Glutamatergic neuron (in vitro differentiated cells): ENCODE measurements at places on chromosomes 4 and X. TPM values are rescaled to one million over a fixed set of nuclear protein-coding genes. Genes with fewer than 3 reads are reported as not detected.

GRCh38 chrX:130212371-130212770, 40.6 kb downstream of the RAB33A start:
- no peaks in the 10 kb centered on the region for H3K36me3 ChIP-seq
- DNase-seq: no peak
- H3K4me1 ChIP-seq: no peaks in the 10 kb centered on the region
- no peak overlapping the region for H3K4me3 ChIP-seq
- no peaks in the 10 kb centered on the region for H3K27me3 ChIP-seq

- H3K4me1 ChIP-seq: no peaks in the 10 kb centered on the region
- H3K36me3 ChIP-seq: no peaks in the 10 kb centered on the region
- DNase-seq: no peak
- H3K27ac ChIP-seq: no peak overlapping the region
Observed at GRCh38 chrX:109974906-109975655, 27.8 kb upstream of the TMEM164 start.

- peak overlapping the region; percentile 95 for H3K27ac ChIP-seq
- H3K4me3 ChIP-seq: peak overlapping the region; percentile 63
- no peaks in the 10 kb centered on the region for H3K36me3 ChIP-seq
- no peak for DNase-seq
- H3K4me1 ChIP-seq: peaks cover 23% of the 10 kb centered on the region
Observed at GRCh38 chrX:136064661-136065043, 79.4 kb downstream of the SLC9A6 start.

- H3K36me3 ChIP-seq: no peaks in the 10 kb centered on the region
- no peak overlapping the region for H3K4me3 ChIP-seq
- H3K4me1 ChIP-seq: peaks cover 1% of the 10 kb centered on the region
Observed at GRCh38 chr4:133440404-133440803, 291.3 kb downstream of the PCDH10 start.

GRCh38 chr4:6771229-6771671, 11.3 kb upstream of the KIAA0232 start:
- H3K4me1 ChIP-seq: peaks cover 34% of the 10 kb centered on the region
- H3K4me3 ChIP-seq: peak overlapping the region; percentile 20
- H3K36me3 ChIP-seq: no peaks in the 10 kb centered on the region
- H3K27ac ChIP-seq: peak overlapping the region; percentile 82
- H3K27me3 ChIP-seq: peaks cover 3% of the 10 kb centered on the region

- H3K4me3 ChIP-seq: no peak overlapping the region
- no peaks in the 10 kb centered on the region for H3K36me3 ChIP-seq
- DNase-seq: no peak
Observed at GRCh38 chr4:16869594-16870245, 28.7 kb downstream of the LDB2 start.

- H3K27me3 ChIP-seq: no peaks in the 10 kb centered on the region
- no peak for DNase-seq
- no peak overlapping the region for H3K4me3 ChIP-seq
Observed at GRCh38 chr4:167119392-167119791, 114.9 kb downstream of the SPOCK3 start.

- H3K36me3 ChIP-seq: no peaks in the 10 kb centered on the region
- no peak for DNase-seq
- H3K27ac ChIP-seq: no peak overlapping the region
- peaks cover 1% of the 10 kb centered on the region for H3K27me3 ChIP-seq
- H3K4me1 ChIP-seq: no peaks in the 10 kb centered on the region
Observed at GRCh38 chrX:45714866-45715265, 514.2 kb upstream of the DIPK2B start.

GRCh38 chrX:55488593-55489313, 895 bp downstream of the USP51 start:
- peak overlapping the region; percentile 93 for H3K27ac ChIP-seq
- DNase-seq: peak; percentile 67
- peak overlapping the region; percentile 93 for H3K4me3 ChIP-seq
- no peaks in the 10 kb centered on the region for H3K36me3 ChIP-seq
- H3K27me3 ChIP-seq: peaks cover 5% of the 10 kb centered on the region
- peaks cover 3% of the 10 kb centered on the region for H3K4me1 ChIP-seq

- H3K27ac ChIP-seq: peak overlapping the region; percentile 98
- H3K36me3 ChIP-seq: no peaks in the 10 kb centered on the region
- peaks cover 3% of the 10 kb centered on the region for H3K4me1 ChIP-seq
- H3K27me3 ChIP-seq: peaks cover 2% of the 10 kb centered on the region
- peak; percentile 79 for DNase-seq
Observed at GRCh38 chrX:54358424-54359211, 772 bp upstream of the WNK3 start.

DNA sequence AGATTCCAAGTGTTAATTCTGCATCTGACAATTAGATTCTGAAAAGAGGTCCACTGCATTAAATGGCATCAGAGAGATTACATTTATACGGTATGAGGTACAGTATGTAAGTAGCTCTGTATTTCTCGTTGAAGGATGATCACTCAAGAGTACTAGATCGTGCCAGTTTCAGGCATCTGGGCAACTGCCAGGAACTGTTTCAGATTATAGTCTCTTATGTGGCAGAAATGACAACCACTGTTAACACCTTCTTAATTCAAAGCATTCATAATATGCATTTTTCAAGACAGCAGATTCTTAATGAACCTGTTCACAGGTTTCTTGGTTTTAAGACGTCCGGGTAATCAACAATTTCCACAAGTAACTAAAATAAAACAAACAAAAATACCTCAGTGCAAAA, 1.6 kb downstream of the ANKRD50 start:
- H3K27me3 ChIP-seq: peaks cover 4% of the 10 kb centered on the region
- no peak overlapping the region for H3K4me3 ChIP-seq
- DNase-seq: no peak

GRCh38 chr4:177862541-177863176, 420.4 kb upstream of the AGA start:
- H3K27ac ChIP-seq: no peak overlapping the region
- no peaks in the 10 kb centered on the region for H3K36me3 ChIP-seq
- DNase-seq: no peak
- no peak overlapping the region for H3K4me3 ChIP-seq
- no peaks in the 10 kb centered on the region for H3K27me3 ChIP-seq

- H3K36me3 ChIP-seq: no peaks in the 10 kb centered on the region
- no peaks in the 10 kb centered on the region for H3K27me3 ChIP-seq
- H3K27ac ChIP-seq: no peak overlapping the region
- H3K4me3 ChIP-seq: no peak overlapping the region
- H3K4me1 ChIP-seq: no peaks in the 10 kb centered on the region
Observed at GRCh38 chr4:18882468-18882867, 860.9 kb upstream of the LCORL start.

- H3K4me3 ChIP-seq: peak overlapping the region; percentile 11
- H3K36me3 ChIP-seq: no peaks in the 10 kb centered on the region
- DNase-seq: peak; percentile 13
- H3K27ac ChIP-seq: peak overlapping the region; percentile 36
Observed at GRCh38 chr4:174262624-174263444, 20.6 kb downstream of the FBXO8 start.

GRCh38 chr4:151627491-151627890, 133.3 kb downstream of the GATB start:
- H3K27ac ChIP-seq: no peak overlapping the region
- H3K4me1 ChIP-seq: peaks cover 17% of the 10 kb centered on the region
- H3K4me3 ChIP-seq: no peak overlapping the region
- H3K36me3 ChIP-seq: no peaks in the 10 kb centered on the region
- DNase-seq: no peak

DNA sequence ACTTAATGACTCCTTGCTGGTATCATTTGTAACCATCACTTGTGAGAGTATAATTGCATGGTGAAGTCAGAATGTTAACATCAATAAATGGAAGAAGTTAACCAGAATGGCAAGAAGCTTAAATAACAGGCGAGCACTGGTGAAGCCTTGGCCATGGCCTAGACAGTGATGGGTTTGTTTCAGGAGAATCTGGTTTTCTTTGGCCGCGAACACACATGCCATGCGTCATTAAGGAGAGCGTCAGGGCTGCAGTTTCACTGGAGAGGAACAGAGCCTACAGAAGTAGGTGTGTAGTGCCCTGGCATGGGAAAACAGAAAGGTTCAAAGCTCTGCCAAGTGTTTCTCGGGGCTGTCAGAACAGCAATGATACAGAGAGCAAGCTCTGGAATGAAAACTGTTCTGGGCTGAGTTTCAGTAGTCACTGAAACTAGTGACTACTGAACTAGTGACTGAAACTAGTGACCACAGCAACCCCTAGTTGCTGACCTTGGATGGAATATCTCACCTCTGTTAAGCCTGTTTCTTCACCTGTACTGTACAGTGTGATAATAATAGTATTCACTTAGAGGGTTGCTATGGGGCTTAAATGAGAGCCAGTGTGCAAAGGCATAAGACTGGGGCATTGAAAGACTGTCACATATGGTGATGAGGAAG, 93.8 kb downstream of the C4orf51 start:
- H3K27ac ChIP-seq: no peak overlapping the region
- DNase-seq: no peak
- peaks cover 2% of the 10 kb centered on the region for H3K27me3 ChIP-seq
- H3K4me3 ChIP-seq: no peak overlapping the region
- H3K4me1 ChIP-seq: no peaks in the 10 kb centered on the region

DNA sequence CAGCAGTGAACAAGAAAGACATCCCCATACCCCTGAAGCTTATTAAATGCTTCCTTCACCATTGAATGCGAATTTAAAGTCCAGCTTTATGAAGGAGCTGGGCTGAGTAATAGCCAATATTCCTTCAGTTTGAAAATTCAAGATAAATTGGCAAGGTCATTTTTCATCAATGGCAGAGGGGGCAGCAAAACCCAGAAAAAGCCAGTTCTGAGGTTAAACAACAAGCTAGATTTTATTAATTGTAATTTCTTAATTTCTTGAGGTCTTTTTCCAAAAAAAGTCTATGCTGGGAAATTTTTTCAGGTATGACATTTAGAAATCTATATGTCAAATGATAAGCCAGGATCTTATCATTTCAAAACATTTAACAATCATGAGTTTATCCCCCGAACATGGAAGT, 808.9 kb downstream of the RPA4 start:
- peaks cover 3% of the 10 kb centered on the region for H3K4me1 ChIP-seq
- no peaks in the 10 kb centered on the region for H3K27me3 ChIP-seq
- H3K27ac ChIP-seq: no peak overlapping the region
- no peaks in the 10 kb centered on the region for H3K36me3 ChIP-seq

DNA sequence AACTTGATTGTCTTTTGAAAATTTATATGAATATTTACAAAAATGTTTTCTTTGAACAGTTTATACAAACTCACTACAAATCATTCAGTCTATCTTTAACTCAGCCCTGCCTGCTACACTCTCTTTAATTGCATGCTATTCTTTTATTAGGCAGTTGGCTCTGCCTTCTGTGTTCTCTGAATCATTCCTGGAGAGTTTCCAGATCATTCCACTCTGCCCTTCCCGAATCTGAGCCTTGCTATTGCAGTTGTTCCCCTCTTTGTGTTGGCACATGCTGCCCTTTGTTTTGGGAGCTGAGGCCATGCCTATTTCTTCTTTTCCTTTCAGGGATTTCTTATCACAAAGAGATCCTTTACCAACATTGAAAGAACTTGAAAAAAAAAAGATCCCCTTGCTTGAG, 8.7 kb upstream of the TECRL start:
- H3K27me3 ChIP-seq: no peaks in the 10 kb centered on the region
- H3K36me3 ChIP-seq: no peaks in the 10 kb centered on the region
- H3K27ac ChIP-seq: no peak overlapping the region
- no peak for DNase-seq
- no peak overlapping the region for H3K4me3 ChIP-seq

GRCh38 chrX:13659063-13659462, 6.1 kb downstream of the TCEANC start:
- H3K27me3 ChIP-seq: no peaks in the 10 kb centered on the region
- H3K27ac ChIP-seq: no peak overlapping the region
- DNase-seq: no peak
- peaks cover 1% of the 10 kb centered on the region for H3K4me1 ChIP-seq
- H3K4me3 ChIP-seq: no peak overlapping the region

Gene HPGDS
- not detected for total RNA-seq

Gene TIGD4
- total RNA-seq: 0.83 TPM
